Activated CD4-positive, alpha-beta memory T cell treated with anti-CD3 and anti-CD28 coated beads for 36 hours (primary cell): ENCODE measurements at places on chromosomes 4 and X.

- DNase-seq, result no peak
Measured at GRCh38 chr4:3209551-3210325, 39.2 kb upstream of the MSANTD1 start.

- DNase-seq, result no peak
Measured at GRCh38 chr4:150573534-150573933, 8.4 kb upstream of the MAB21L2 start.

GRCh38 chr4:146960634-146961033 is 15.0 kb upstream of the TTC29 start:
- no peak for DNase-seq

DNA sequence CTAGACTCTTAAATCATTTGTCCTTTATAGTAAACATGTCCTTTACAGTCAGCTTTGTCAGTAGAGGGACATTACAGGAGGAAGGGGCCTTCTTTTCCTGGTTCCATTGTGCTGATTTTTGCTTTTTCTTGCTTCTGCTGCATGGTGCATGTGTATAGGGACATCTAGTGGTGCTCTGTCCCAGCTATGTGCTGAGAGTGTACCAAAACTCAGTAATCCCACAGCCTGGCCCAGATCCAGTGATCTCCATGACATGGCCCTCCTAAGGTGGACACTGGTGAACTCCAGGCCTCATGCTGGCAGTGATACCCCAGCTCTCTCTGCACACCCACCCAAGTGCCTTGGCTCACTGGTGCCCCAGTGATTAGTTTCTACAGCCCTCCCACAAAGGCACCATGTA is 45.2 kb downstream of the MAGEB17 start:
- no peak for DNase-seq

- no peak for DNase-seq
Measured at GRCh38 chr4:151184523-151185458, 85.4 kb downstream of the RPS3A start.

DNA sequence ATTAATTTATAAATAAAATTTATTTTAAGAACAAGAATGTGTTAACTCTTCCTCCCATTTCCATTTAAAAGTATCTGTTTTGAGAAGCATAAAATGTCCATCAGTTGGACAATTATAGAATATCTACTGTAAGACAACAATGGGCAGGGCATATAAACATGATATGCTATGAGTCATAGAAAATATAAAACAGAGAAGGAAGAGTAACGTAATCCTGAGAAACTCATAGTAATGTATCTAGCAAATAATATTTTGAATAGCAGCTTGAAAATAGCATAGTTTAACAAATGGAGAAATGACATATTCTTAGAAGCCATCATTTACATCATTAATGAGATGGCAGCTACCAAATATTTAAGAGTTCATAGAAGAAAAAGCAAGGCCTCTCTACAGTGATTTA is 820.3 kb upstream of the PCDH10 start:
- DNase-seq, result no peak

- no peak for DNase-seq
Measured at GRCh38 chr4:72205831-72206230, 174.0 kb downstream of the NPFFR2 start.

GRCh38 chrX:39491548-39492297 is 606.0 kb downstream of the BCOR start:
- DNase-seq, result peak; percentile 77

- DNase-seq, result no peak
Measured at GRCh38 chr4:97330917-97331316, 812.4 kb downstream of the STPG2 start.

DNA sequence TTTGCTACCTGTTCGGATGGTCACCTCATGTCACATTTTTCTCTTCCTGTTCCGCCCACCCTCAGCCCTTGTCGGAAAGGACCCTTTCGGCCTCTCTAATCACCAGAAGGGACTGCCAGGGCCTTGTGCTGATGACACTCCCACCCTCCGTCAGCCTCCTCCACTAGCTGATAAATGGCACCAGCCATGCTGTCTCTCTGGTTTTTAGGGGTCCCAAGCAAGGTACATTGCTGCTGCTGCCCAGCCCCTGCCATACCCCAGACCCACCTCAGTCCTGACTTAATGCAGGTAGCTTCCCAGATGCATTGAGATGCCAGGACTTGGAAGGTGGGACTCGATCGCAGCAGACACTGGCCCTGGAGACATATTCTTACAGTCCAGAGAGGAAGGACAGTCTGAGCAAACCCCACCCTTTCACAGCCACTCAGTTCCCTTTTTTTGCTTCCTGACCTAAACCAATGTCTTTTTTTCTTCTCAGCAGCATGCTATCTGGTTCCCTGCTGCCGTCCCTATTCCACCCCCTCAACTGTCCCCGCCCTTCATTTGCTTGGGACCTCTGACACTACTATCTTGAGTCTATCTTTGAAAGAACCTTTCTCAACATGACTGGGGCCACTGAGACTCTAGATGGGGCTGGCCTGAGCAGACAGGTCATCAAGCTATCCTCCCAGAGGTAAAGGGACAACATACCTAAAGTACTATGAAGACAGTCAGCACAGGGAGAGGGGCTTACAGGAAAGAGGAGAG is at the start of gene BTK:
Gene BTK (minus strand): TSS at position 397 of the 747 bp plus-strand sequence. CDS start 10,907 bp downstream, outside the sequence.
- DNase-seq, result no peak

DNA sequence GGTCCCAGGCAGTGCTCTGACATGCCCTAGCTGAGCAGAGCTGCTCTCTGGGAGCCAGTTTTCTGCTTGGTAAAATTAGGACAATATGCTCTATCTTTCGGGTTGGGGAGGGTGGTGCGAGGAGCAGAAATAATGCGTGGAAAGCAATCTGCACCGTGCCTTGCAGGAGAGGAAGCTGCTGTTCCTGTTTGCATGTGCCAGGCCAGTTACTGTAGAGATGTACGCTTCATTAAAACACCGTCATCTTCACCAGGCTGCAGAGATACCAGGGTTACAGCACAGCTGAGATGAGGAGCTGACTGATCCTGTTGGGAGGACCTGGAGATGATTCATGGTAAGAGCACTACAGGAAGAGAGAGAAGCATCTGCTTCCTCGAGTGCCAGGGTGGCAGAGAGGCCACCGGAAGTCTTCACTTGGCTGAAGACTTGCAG is 29.5 kb upstream of the IRF2 start:
- DNase-seq, result peak; percentile 56

GRCh38 chrX:110786486-110786885 is 9.1 kb downstream of the CHRDL1 start:
- DNase-seq, result no peak

GRCh38 chrX:124211312-124211942 is 121.0 kb upstream of the TEX13D start:
- peak; percentile 15 for DNase-seq

- DNase-seq, result no peak
Measured at GRCh38 chr4:1202526-1203011, 30.2 kb upstream of the SPON2 start.

GRCh38 chrX:79036157-79036880 is 91.1 kb downstream of the P2RY10 start:
- DNase-seq, result no peak

DNA sequence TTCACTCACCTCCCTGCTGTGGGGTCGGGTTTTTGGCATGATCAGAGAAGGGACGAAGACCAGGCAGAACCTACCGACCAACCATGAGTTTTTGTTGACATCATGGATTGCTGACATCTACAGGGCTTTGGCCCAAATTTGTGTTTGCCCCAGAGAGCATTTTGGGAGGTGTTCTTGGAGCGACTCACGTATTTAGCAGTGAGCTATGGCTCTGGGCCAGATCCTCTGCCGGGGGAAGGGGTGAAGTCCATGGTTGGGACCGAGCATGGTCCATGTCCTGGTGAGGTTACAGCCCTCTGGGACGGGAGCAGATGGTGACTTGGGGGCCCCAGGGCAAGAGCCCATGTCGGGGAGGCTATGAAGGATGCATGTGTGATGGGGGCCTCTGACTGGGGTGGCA is 17.4 kb downstream of the SORCS2 start:
- no peak for DNase-seq

DNA sequence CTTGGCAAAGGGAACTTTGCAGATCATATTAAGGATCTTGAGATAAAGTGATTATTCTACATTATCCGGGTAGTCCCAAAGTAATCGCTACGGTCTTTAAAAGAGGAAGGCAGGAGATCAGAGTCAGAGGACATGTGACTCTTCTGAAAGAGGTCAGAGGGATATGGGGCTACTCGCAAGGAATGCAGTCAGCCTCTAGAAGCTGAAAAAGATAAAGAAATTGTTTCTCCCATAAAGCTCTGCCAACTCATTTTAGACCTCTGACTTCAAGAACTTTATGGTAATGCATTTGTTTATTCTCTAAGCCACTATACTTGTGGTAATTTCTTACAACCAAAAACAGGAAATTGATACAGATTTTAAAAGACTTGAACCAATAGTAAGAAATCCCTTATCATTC is 48.6 kb downstream of the NPY5R start:
- no peak for DNase-seq

DNA sequence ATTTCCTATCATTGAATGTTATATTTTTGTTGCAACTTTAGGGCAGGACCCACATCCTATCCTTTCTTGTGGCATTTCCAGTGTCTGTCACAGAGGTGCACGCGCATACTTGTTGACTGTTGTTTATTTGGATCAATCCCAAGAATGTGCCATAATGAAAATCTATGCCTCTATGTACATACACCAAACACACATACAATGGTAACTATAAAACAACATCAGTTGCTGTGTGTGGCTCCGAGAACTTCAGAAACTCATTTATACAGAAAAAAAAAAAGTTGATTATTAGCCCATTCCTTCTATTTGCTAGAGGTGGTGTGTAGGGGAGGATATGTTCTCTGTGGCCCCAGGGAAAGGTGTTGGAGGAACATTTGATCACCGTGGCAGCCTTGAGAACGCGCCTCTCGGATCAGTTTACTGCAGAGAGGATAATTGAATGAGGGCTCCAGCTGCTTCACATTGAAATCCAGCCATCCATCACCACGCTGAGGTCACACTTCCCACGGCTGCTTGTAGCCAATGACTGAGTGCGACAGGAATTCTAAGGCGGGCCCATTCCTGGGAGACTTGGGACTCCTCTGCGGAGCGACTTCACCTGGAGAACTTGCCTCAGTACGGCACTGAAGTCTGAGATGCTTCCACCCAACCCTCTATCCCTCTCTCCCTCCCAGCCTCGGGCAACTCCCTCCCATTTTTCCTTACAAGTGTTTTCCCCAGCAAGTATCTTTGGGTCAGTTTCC is 19.5 kb downstream of the SMPX start:
- no peak for DNase-seq

DNA sequence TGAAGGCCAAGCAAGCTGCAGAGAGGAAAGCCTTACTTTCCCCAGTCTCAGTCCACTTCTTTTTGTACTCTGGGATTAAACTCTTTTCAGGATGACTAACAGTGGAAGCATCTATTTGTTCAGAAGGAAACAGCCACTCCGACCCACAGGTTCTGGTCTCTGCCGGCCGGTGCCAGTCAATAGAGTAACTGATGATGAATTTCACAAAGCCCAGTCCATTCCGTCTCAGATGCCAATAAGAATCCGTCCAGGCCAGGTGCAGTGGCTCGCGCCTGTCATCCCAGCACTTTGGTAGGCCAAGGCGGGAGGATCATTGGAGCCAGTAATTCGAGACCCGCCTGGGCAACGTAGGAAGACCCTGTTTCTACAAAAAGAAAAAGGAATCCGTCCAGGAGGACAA is 58.5 kb upstream of the HELT start:
- DNase-seq, result no peak

GRCh38 chr4:72390409-72390808 is 178.6 kb downstream of the ADAMTS3 start:
- DNase-seq, result no peak

DNA sequence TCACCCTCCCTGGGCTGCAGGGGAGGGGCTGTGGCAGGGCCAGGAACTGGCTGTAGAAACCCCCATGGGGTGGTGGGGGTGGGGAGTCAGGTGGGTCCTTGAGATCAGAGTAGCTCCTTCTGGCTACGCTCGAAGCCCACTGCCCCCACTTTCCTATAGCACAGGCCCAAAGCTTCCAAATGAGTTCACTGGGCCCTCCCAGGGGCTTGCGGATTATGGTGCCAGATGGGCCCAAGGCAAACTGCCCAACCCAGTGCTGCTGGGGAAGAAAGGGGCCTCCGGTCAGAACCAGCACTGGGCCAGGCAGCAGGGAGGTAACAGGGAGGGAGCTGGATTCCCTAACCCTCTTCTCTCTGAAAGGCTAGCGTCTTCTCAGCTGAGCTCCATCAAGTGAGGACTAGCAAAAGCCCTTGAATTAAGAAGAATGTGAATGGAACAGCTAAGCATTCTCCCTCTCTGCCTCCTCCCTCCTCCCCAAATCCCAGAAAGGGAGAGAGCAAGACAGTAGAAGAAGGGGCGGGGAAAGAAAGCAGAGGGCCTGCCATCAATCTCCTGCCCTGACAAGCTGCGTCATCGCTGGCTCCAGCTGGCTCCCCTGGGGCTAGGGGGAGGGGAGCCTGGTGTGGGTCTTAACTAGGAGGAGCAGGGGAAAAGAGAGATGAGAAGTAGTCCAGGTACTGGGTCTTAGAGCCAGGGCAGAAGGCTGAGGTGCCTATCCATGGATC is 34.7 kb downstream of the FRMPD3 start:
- no peak for DNase-seq

DNA sequence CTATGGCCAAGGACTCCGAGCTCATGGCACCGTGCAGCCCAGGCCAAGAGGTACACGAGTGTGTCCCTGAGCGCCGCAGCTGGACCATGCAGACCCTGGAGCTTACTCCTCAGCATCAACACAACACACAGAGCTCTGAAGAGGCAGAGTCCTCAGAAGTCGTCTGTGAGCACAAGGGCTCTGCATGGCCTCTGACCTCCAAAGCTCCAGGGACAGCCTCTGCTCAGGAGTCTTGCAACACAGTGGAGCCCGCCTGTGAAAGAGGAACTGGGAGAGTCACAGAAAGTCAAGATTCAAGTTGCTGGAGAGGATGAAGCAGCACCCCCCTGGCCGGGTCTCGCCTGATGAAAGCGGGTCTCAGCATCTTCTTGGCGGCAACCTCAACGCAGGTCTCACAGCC is 2.9 kb downstream of the LRPAP1 start:
- no peak for DNase-seq

DNA sequence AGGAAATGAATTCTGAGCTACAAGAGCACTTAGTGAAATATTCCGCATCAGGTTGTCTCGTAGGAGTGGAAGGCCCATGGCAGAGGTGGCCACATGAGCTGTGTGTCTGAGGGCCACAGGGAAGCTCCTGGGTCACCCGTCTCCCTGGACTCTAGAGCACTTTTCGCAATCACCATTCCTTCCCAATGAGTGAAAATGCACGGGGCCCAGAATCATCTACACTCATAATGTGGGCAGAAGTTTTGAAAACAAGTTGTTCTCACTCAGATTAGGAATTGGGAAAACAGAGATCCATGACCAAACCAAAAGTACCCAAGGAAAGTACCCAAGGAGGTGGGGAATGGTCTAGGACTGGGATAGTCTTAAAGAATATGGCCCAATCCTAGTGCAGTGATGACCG is 94.4 kb downstream of the SCD5 start:
- DNase-seq, result no peak

- DNase-seq, result no peak
Measured at GRCh38 chrX:37776987-37777325, 2.9 kb upstream of the CYBB start.

- DNase-seq, result no peak
Measured at GRCh38 chrX:49925176-49925575, 2.8 kb downstream of the CLCN5 start.

DNA sequence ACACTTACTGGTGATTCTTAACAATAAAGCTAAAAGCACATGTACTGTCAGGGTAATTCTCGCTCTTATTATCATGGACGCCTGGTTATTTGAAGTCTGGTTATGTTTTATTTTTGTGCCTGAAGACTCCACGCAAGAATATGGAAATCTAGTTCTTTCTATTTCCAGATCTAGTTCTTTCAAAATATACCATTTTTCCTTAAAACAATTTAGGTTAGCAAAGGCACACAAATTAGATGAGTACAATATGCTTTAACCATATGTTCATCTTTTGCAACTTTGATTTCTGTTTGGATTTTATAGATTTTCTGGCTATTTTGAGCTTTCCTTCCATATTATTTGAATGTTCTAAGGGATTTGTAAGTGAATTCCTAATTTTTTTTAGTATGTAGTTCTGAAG is 1783.1 kb downstream of the PCDH7 start:
- no peak for DNase-seq
